Astrocyte of the cerebellum (primary cell): ENCODE measurements at places on chromosomes 5 and 9.
A peak's percentile ranks its signal among the peaks of the same experiment; 100 is the strongest.

DNA sequence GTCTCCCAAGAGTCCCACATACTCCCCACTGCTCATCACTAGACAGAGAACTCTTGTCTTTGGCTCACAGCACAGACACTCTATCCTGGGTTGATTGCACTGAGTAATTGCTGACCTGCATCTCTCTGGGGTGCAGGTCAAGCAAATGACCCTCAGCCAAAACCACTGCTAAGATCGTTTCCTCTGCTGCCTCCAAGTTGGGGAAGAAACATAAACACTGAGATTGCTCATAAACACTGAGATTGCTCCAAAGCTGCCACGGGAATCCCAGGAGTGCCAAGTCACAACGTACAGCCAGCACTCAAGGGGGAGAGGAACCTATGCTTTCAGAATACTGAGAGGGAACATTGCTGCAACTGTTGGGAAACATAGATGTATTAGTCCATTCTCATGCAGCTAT, 1402.1 kb upstream of the ACO1 start:
- DNase-seq = no peak

DNA sequence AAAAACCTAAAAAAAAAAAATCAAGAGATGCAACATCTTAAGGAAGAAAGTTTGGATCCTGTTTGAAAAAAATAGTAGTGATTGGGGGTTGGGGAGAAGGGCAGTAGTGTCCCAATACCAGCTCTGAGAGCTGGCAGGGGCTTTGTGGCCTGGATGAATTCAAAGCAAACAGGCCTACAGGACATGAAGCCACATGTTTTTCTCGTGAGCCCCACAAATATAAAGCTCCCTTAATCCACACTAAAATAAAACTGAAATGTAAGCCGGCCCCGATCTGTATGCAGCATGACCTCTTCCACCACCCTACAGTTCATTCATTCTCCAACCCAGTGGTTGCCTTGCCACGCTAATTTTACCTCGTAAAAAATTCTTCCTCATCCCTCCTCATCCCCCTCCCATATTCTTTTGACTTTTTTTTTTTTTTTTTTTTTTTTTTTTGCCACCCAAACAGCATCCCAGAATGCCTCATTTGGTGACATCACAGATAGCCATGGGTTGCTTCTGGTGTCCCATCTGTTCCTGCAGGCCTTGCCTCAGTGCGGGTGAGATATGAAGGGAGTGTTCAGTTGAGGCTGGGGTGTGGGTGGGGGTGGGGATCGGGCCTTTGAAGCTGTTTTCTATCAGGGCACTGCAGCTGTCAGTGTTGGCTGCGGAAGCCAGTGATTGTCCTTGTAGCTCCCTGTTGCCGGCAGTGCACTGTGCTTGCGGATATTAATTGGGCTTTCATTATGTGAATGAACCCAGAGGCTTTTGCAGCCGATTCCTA, 81.6 kb upstream of the NFIB start:
- no peak for DNase-seq

DNA sequence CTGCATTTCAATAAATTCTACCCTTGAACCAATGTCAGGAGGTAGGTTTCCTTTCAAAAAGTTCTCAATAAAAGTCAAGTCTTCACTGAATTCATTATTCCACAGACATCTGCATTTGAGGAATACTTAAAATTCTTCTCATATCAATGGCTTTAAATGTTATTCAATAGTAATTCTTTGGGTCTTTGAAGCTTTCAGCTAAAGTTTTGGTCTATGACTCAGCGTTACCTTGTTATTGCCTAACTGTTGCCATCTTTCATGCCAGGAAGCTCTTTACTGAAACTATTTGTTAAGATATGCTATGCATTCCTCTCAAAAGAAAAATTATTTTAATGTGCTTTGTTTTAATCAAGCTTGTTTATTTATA, 170.5 kb downstream of the NNT start:
- peak; percentile 60 for DNase-seq

- no peak for DNase-seq
Measured at GRCh38 chr5:169336242-169336641, 35.3 kb upstream of the SLIT3 start.

DNA sequence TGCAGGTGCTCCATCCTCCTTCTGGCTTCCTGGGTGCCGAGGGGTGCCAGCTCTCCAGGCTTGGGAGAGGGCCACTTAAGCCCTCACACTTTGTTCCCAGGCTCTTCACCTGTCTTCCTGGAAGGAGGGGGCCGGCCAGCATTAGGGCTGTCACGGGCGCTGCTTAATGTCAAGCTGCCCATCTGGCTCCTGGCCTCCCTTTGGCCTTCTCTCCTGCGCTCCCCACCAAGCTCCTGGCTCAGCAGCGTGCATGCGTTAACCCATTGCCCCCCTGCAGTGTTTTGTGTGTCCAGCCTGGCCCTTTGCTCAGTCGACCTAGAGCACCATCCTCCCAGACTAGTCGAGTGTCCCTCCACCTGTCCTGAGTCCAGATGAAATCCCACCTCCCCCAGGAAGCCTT, 21.3 kb downstream of the NTNG2 start:
- DNase-seq = no peak

DNA sequence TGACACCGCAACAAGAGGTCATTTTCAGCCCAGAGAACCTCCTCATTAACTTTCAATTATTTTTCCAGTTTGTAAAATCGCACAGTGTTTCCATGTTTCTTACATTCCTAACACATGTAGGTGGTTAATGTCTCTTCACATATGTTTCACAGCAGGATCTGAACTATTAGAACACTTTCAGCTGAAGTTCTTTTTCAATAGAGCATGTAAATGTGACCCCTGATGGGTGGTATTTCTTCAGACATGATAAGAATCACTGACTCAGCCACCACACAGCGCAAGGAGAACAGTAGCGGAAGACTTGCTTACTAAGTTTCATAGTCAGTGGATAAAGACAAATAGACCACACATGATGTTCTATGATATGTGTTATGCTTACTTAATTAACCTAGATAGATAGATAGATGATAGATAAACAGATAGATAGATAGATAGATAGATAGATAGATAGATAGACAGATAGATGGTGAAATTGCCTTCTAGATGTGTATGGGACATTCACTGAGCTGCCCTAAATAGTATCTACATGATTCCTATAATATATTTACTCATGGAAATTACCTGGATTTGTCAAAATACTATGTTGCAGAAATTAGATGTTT, 1992.1 kb upstream of the NUDT12 start:
- peak; percentile 42 for DNase-seq

- DNase-seq = no peak
Measured at GRCh38 chr9:110270211-110270995, 14.1 kb upstream of the TXN start.

DNA sequence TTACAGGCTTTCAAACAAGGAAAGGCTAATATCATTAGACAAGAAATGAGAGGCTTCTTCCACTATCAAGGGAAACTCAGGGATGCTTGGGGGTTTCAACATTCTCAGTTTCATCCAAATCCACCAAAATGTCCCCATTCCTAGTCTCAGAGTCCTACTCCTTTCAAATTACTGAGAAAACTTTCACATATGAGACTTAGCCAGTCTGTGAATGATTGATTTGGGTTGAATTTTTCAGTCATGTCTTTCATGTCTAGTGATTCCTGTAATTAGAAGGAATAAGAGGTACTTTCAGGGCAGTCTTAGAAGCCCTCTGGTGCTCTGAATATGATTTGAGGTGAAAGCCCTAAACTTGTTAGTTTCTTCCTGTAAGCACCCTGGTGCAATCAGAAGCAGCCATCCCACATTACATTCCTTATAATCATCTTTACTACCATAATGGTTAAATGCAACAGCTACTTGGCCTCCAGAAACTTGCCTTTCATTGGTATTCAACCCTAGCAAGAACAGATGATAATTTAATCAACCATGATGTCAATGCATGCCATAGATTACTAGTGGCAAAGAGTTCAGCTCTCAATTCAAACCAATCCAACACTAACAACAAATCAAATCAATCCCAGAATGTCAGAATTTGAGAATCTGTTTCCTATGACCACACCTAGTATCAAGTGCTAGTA, 50.7 kb upstream of the RIC1 start:
- no peak for DNase-seq

- no peak for DNase-seq
Measured at GRCh38 chr9:18068900-18069299, 405.1 kb upstream of the ADAMTSL1 start.

- DNase-seq = no peak
Measured at GRCh38 chr9:97633859-97634490, 354 bp downstream of the NCBP1 start.

DNA sequence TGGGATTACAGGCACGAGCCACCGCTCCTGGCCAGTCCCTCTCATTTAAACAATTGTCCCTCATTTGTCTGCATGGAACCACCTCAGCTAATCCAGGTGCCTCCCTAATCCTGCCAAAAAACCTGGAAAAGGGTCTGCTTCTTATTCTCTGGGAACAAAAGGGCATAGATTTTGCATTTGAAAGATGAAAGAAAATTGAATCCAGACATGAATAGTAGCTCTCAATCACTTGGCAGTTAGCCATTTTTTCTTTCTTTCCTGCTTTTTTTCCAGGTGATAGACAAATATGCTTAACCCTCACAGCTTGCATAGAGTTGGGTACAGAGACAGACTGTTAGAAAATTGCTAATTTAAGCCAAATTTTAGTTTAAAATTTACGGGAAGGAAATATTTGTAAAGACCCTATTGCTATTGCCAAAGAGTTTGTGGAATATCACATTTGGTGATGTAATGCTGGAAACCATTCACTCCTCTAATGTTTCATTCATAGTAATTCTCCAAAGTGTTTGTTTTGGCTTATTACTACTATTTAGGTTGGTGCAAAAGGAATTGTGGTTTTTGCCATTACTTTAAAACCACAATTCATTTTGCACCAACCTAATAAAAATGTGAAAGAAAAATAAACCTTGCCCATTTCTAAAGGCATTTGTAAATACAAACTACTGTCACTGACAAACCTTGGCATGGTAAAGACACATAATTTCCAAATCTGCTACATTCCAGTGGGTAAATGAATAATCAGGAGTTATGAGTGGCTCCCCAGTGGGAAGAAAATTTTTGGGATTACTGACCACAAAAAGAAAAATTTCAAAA, 80.5 kb upstream of the JAK2 start:
- DNase-seq = peak; percentile 90

- no peak for DNase-seq
Measured at GRCh38 chr5:171371326-171371725, 16.3 kb upstream of the NPM1 start.

DNA sequence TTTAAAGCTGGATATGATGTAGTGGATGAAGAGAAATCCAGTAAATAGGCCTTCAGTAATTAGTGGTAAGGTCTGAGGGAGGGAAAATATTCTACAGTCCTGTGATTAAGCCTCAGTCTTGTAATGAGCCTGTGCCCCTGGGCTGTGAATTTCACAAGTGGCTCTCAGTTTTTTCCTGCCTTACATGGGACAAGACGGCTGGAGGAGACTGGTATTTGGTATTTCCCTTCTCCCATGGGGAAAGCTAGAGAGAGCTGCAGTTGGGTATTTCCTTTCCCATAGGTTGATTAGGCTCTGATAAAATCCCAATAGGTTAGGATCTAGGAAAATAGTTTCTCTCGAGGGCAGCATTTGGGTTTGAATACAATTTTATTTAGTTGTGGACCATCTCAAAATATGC, 62.2 kb upstream of the GNA14 start:
- no peak for DNase-seq

DNA sequence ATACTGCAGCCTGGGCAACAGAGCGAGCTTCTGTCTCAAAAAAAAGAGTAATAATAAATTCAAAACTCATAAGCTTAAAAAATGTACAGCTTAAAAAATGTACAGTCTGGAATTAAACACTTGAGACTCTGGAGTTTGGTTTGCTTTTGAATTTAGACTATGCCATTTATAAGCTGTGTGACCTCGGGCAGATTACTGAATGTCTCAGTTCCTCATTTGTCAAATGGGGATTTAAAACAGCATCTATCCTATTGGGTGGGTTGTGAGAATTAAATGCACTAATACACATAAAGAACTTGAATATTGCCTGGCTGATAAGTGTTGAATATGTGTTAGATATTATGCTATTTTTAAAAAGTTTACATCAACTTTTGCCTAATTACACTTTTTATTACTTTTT, 98.4 kb downstream of the SCAMP1 start:
- DNase-seq = no peak

DNA sequence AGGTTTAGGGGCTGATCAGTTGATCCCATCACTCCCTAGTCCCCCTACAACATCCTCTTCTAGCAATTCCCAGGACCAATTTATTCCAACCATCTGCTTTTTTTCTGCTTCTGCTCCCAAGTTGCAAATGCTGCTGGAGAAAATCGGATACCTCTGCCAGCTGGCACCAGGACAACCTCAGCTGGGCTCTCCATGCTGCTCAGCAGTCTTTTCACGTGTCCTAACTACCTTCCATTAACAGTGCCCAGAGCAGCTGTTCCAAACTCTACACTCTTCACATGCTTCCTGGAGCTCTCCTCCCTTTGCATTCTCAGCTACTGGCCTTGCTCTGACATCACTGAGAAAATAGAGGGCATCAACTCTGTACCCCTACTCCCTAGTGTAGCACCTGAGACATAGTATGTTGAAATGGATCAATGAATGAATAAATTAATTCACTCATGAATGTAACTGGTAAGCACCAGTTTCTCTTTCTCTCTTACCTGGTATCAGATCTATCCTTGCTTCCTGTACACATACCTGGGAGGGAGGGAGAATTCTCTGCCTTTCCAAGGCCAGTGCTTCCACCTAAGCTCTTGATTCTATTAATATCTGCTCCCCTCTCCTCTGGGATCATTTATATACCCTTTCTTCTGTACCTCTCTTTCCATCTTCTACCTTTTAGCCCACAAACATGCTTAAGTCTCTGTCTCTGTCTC, 191.0 kb downstream of the RAB3C start:
- no peak for DNase-seq

- DNase-seq = no peak
Measured at GRCh38 chr9:83313781-83314180, 224.4 kb downstream of the FRMD3 start.

- DNase-seq = no peak
Measured at GRCh38 chr9:75027187-75028107, 646 bp downstream of the CARNMT1 start.

- DNase-seq = no peak
Measured at GRCh38 chr5:40494631-40495236, 185.0 kb upstream of the PTGER4 start.

DNA sequence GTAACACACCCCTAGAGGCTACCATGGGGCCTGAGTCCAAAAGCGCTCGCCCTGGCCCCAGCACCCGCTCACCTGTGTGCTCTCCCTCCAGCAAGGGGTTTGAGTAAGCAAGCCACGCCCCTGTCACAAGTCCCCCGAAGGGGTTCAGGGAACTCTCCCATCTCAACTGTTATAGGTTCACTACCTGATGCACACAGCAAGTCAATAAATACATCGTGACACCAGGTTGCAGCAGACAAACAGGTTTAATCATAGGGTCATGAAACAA, 8.4 kb upstream of the CREBRF start:
- DNase-seq = no peak
